NCI-H345 (cell line): ENCODE measurements at places on chromosomes 12 and 14.

GRCh38 chr12:27187697-27188096 is 56.4 kb upstream of the STK38L start:
- DNase-seq: no peak

GRCh38 chr12:5395443-5396271 is 36.3 kb upstream of the NTF3 start:
- DNase-seq: peak; percentile 87

DNA sequence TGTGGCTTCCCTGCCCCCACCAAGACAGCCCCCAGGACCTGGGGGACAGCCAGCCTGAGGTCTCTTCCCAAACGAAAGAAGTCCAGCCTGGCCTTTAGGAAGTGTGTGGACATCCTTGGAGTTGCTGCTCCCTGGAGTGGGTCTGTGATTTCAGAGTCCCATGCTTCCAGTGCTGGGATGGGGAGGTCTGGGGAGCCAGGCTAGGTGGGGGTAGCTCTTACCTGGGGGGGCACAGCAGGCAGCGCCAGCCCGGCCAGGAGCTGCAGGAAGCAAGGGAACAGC is 509 bp downstream of the PGF start:
- no peak for DNase-seq

DNA sequence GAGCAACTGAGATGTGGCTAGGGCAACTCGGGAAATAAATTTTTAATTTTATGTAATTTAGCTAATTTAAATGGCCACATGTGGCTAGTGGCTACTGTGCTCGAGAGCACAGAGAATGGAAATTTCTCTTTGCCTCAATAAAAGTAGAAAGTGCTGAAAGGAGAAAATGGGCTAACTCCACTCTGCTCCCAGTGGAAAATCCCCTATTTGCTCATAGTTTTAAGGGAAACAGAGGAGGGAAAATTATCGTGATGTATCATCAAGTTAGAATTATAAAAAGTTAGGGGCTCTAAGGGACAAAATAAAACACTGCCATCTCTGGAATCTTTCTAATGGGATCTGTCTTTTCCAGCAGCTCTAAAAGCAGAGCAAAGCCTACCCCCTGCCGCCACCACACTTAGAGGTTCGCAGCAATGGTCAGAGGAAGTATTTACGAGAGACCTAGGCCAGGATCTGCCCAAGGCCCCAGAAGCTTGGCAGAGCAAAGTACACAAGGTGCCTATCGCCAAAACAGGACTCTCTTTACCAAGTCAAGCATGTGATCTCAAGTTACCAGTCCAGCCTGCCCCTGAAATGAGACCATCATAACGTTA is 220.7 kb downstream of the PPM1H start:
- DNase-seq: no peak

DNA sequence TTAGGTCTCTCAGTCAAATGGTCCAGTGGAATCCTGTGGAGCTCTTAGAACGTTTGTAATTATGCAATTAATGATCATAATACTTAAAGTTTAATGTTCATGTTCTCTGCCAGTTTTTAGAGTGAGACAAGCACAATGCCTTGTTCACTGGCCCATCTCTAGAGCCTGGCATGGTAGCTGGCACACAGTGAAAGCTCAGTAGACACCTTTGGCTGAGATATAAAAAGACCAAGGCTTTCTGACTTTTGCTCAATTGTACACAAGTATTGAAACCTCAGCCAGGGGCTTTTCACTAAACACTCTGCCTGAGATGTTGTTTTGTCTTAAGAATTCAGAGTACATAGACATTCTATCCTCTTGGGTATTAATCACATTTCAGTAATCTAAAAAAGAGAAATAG is 241.8 kb upstream of the ATP2B1 start:
- no peak for DNase-seq

DNA sequence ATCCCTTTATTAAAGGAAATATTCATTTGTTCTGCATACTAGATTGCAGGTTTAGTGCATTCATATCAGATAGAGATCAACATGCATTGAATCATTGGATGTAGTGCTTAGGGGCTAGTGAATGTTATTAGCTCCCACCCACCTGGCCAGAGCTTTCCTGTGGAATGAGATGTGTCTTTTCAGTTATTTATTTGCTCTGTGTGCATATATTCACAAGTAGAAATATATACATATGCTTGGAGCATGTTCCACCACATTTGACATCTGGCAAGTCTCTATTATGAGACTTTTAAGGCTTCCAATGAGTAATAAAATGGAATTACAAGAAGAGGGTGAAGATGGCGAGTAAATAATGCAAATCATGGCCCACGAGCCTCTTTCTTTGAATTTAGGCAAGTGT is 180.0 kb upstream of the LMO3 start:
- DNase-seq: no peak
